Activated CD4-positive, alpha-beta T cell treated with anti-CD3 and anti-CD28 coated beads, Interleukin-2, amount 50 U/mL, for 24 hours (primary cell): ENCODE measurements at places on chromosomes 12 and 14.

- no peak for DNase-seq
Measured at GRCh38 chr14:70879448-70879847, 27.8 kb upstream of the PCNX1 start.

GRCh38 chr12:94594443-94594825, 55.9 kb downstream of the TMCC3 start:
- DNase-seq = no peak

DNA sequence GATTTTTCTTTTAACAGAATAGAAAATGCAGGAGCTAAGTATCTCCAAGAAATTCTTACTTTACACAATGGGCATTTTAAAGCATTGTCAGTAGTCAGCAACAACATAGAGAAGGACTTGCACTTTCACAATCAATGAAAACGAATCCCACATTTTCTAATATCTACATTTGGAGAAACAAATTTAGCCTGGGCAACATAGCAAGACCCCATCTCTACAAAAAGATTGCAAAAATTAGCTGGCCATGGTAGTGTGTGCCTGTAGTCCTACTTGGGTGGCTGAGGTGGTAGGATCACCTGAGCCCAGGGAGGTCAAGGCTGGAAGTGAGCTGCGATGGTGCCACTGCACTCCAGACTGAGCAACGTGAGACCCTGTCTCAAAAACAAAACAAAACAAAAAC, 30.6 kb upstream of the C2CD5 start:
- DNase-seq = no peak

DNA sequence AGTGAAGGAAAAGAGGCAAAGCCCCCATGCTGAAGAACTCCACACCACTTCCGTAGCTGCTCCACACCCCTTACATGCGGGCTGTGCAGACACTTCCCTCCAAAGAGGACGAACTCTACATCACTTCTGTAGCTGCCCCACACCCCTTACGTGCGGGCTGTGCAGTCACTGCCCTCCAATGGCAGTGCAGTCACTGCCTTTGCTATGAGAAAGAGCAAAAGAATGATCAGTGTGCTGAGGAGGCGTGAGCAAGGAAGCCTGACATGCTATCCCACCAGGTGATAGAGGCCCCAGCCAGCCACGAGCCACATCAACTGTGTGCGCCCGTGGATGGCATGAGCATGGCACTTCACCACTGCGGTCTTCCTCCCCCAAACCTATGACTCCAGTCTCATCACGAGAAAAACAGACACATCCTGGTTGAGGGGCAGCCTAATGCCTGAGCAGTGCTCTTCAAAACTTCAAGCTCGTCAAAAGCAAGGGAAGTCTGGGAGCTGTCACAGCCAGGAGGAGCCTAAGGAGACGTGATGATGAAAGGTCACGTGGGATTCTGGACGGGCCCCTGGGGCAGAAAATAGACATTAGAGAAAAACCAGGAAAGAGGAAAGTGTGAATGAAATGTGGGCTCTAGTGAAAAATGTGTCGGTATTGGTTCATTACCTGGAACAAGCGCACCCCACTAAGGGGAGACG, 60.8 kb upstream of the C14orf180 start:
- DNase-seq = no peak

GRCh38 chr12:14884458-14884878, 1.2 kb downstream of the MGP start:
- DNase-seq = peak; percentile 72

GRCh38 chr14:102940729-102941362, 18.4 kb downstream of the AMN start:
- no peak for DNase-seq

- peak; percentile 81 for DNase-seq
Measured at GRCh38 chr14:57268161-57269069, at the start of the genes AP5M1 and EXOC5. AP5M1 (plus strand) TSS chr14:57268971; CDS start chr14:57269315, 344 bp downstream. EXOC5 (minus strand) TSS chr14:57268905; CDS start chr14:57268648, 257 bp downstream.

- DNase-seq = no peak
Measured at GRCh38 chr12:112848338-112848715, 56.8 kb downstream of the RPH3A start.

DNA sequence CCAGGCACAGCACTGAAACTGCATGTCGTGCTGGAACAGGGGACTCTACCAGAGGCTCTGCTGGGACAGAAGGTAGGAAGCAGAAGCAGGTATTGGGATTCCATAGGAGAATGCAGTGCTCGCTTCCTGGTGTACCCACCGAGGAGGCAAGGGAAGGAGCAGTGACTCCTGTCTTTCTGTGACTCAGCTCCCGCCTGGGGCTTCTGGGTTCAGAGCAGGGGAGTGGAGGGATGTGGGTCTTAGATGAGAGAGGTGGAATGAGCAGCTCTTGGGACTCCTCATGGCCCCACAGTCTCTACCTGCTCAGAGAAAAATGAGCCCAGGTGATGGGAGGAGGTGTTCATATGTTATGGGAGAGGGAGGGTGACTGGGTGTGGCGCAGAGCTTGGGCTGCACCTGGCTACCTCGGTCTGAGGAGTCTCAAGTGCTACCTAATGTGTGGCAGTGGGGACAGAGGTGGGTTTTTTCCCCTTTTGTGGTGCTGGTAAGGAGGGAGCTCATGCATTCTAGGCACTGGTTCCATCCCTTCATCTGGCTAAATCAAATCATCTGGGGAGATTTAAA, 26.3 kb downstream of the WNT5B start:
- DNase-seq = no peak

DNA sequence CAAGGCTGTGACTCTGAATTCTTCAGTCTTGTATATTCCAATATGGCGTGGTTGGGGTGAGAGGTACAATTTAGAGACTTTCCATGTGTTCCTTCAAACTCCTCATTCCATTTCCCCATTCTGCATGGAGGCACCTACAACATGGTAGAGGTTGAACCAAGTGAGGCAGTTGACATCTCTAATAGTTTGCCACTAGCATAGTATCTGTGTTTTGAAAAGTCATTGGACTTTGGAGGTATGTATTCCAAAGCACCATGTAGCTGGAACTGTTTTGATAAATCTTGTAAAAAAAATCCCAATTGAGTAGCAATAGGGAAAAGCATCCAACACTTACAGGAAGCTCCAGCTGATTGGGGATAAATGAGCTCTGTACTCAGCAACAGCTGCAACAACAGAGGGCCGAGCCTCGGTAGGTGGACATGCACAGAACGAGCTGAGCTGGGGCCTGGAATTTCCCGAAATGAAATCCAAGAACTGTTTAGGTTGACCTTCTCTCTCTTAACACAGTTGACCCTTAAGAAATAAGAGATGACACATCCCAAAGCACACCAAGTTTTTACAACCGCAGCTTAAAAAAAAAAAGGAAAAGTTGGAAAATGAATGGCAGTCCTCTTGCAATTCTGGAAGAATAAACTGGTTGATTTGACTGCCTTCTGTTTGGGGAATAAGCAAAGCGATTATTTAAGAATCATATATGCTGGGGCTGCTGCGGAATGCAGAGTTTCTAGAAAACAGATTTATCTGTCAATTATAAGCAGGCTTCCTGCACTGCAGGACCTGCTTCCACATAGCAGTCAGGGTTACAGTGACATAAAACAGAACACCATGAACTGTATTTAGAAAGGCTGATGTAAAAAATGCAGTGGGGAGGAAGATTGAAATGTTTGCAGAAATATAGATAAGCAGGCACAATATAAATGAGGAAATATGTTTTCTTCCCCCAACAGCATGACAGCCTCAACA, 194.6 kb upstream of the KRR1 start:
- no peak for DNase-seq

- DNase-seq = no peak
Measured at GRCh38 chr12:57169969-57170368, 22.6 kb upstream of the LRP1-AS start.

DNA sequence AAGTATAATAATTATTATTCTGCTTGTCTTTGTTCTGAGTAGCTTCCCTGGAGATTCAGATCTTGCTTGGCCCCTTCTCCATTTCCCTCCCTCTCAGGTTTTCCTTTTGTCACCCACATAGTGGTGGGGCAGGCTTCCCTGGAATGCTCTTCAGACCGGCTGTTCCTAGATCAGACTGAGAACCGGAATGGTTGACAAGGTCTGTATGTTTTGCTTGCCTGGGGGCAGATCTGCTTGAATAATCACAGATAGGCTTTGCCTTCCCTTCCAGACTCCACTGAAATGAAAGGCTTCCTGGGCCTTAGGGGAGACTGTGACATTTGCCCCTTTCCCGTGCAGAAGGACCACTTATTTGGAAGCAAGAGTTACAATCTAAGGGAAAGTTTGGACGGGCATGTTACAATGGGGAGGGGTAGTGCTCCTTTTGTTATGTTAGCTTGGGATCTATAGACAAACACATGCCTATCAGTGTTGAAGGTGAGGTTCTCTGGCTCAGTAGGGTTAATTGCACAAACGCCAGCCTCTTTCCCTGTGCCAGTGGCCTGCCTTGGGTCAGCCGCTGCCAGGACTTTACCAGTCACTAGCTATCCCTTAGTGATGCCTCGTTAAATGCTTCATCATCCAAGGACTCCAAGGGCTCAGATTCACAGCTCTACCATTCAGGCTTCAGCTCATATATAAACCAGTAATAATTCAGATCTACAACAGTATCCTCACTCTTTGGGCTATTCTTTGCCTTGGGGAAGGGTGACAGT, 178.6 kb downstream of the SNAPC1 start:
- DNase-seq = no peak

DNA sequence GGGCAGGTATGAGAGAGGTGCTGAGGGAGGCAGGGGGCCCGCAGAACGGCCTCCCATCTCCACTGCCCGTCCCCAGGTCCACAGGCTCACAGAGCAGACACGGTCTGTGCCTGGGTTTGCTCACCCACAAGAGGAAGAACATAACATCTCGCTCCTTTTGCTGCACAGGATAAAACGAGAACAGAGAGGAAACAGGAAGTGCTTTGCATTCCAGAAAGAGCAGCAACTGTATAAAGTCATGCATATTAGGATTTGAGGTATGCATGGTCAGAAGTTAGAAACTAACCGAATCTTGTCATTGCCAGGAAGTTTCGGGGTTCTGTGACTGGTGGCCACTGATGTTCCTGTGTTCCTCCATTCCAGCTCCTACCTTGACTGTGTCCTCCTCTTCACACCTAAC, 25.0 kb downstream of the NTF3 start:
- DNase-seq = no peak

- no peak for DNase-seq
Measured at GRCh38 chr12:115094163-115094816, 410.3 kb upstream of the TBX3 start.

DNA sequence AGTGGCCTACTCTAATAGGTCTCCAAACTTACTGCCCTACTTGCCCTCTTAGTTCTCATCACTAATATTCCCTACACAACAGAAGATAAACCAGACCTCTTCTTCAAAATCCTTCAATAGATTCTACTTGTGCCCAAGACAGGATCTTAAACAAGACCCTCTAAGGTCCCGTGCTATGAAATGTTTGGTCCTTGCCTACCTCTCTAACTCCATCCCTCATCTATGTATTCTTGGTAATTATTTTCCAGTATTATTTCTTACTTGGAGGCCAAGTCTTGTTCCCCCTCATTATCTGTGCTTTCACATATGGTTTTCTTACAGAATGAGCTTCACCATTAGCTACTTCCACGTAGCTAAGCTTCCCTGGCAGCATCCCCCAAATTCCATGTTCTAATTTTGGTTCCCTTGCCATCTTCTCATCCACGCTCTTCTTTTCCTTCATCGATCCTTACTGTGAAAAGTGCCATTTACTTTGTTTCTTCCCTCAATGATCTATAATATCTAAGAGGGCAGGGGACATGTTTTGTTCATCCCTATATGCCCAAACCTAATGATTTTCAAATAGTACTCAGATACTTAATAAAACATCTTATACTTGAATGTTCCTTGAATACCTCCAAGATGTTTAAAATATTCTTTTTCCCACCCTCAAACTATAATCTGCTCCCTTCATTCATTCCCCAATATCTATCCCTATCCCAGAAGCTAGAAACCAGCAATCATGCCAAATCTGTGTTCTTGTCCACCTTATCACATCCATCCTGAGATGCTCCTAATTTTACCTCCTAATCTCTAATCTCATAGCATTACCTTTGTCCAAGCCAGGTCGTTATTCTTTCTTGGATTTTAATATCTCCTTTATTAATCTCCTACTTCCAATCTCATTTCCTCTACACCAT, 10.1 kb downstream of the HNRNPC start:
- no peak for DNase-seq

DNA sequence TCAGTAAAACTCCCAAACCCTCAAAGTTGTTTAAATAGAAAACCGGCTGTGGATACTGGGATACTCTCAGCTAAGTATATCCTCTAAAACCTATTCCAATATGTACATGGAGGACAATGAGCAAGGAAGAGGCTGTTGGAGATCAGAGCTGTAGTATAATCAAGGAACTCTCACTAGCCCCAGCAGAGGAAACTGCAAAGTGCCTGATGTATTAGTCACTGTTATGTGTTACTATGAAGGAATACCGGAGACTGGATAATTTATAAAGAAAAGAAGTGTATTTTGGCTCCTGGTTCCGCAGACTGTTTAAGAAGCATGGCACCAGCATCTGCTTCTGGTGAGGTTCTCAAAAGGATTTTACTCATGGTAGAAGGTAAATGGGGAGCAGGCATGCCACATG, 65.6 kb upstream of the RPL10L start:
- no peak for DNase-seq

- no peak for DNase-seq
Measured at GRCh38 chr14:32300136-32300535, 29.0 kb upstream of the AKAP6 start.

DNA sequence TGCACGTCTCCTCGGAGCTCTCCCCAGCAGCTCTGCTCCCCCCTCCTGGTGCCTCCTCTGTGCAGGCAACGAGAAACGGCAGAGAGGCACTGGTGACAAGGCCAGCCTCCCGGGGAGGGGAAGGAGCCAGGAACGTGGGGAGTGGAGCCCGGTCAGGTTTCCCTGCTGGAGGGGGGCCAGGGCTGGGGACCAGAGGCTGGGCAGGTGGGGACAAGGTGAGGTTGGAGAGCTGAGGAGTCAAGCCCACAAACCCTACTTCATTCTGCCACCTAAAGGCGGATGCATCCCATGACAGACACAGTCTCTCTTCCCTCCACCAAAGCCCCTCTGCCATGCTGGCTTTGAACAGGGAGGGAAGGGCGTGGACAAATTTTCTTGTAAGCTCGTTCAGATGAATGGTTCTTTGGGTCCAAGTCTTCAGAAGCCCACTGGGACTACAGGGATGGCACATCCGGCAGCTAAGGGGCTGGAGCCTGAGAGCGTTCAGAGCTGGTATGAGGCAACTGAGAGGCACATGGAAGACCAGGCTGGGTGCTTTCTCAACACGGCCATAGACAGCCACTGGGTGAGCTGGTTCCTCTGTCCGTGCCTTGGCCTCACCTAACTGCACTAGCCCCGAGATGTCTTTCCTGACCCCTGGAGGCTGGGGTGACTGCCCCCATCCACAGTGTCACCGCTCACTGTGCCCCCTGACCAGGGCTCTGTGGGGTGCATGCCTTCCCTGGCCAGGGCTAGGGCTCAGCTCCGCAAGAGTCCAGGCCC, 105.9 kb downstream of the RBM19 start:
- no peak for DNase-seq

GRCh38 chr12:50196537-50196936, 29.4 kb upstream of the CERS5 start:
- DNase-seq = no peak

- no peak for DNase-seq
Measured at GRCh38 chr14:53126731-53127130, 26.4 kb downstream of the DDHD1 start.

DNA sequence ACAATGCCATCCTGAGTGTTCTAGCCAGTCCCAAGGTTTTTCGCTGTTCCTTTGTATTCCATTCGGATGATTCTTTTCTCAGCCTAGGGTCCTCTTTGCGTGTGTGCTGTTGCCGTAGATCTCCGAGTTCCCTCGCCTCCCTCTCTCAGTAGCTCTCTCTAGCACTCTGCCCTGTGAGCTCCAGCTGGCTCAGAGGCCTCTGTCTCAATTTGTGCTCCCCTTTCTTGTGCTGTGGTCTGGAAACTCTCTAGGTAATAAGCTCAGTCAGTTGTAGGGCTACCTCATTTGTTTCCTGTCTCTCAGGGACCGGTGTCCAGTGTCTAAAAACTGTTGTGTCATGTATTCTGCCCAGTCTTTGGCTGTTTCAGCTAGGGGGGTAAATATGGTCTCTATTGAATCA, 179.3 kb downstream of the PCNX1 start:
- DNase-seq = no peak
